ENCODE measurements at places on chromosomes 6 and 20.

DNA sequence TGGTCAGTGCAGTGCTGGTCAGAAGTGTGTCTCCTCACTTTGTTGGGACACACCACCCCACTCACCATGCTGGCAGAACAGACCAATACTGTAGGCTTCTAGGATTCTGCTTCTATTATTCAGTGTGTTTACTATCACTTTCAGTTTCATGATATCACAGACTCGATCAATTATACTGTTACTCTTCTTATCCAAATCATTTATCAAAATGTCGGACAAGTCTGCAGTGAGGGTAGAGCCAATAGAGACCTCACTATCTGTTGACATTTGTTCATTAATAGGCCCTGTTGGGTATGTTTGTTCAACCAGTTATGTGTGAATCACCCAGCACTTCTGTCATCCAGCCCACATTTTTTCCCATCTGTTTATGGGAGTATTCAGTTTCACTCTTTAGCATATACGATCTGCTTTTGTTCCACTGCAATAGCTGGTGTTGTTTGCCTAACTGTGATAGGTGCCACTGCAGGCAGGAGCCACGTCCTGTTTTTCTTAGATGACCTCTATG, 140.1 kb downstream of the NRN1 start:
- peak; percentile 42 for DNase-seq

DNA sequence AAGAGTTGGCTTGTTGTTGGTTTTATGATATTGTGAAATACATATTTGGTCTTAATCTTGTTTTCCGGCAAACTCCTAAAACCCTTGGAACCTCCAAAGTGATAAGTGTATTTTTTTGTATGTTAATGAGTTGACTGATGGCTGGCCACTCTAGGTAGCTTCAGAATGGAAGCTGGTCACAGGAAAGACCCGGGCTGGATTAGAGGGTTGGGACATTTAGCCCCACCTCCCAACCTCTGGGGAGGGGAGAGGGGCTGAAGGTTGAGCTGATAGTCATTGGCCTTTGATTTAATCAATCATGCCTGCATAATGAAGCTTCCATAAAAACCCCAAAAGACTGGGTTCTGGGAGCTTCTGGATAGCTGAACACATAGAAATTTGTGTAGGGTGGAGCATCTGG, 42.7 kb downstream of the SASH1 start:
- DNase-seq: no peak

DNA sequence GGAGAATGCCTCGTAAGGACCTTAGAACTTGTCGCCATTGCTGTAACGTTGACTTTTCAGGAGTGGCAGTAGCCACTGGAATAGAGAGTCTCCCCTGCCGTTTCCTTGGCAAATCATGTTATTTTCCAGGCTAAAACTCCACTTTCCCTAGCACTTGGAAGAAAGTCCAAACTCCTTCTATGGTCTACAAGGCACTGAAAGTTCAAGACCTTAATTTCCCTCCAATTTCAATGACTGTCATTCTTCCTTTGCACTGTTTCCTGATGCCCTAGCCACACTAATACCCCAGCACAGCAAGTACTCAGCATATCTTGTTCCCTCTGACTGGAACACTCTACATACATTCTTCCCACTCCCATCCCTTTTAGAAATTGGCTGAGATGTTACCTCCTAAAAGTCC, 1.8 kb upstream of the TBPL1 start:
- no peak for DNase-seq

DNA sequence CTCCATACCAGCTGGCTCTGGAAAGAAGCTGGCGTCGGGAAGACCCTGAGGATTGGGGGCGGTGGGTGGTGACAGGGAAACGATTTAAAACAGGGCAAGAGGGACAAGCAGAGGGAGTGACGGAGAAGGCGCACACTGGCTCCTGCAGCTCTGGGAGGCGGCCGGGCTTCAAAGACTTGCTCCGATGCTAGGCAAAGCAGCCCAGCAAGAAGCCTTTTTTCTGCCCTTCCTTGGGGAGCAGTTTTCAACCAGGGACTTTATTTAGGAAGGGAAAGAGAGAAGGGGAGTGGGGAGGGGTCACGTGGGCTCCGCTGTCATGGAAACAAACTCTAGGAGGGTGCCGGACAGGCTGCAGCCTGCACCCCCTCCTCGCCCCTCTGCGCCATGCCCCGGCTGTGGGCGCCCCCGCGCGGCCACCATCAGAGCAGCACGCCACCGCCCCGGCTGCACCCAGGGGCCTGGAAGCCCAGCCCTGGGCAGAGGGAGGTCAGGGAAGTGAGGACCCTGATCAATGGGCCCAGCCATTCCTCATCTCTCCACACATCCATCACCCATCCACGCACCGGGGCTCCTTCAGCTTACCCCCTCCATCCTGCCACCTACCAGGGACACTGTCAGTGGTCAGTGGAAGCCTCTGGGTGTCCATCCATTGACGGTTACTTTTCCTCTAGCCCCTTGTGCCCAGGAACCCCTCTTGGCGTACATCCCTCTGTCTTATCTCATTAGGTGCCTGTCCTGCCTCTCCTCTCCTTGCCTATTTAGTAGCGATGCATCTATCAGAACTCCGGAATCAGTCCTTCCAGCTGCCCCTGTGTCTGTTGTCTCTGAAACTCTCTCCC, 66.6 kb upstream of the CCDC167 start:
- DNase-seq: no peak

GRCh38 chr6:11543919-11544518, 6.5 kb downstream of the TMEM170B start:
- no peak for DNase-seq

DNA sequence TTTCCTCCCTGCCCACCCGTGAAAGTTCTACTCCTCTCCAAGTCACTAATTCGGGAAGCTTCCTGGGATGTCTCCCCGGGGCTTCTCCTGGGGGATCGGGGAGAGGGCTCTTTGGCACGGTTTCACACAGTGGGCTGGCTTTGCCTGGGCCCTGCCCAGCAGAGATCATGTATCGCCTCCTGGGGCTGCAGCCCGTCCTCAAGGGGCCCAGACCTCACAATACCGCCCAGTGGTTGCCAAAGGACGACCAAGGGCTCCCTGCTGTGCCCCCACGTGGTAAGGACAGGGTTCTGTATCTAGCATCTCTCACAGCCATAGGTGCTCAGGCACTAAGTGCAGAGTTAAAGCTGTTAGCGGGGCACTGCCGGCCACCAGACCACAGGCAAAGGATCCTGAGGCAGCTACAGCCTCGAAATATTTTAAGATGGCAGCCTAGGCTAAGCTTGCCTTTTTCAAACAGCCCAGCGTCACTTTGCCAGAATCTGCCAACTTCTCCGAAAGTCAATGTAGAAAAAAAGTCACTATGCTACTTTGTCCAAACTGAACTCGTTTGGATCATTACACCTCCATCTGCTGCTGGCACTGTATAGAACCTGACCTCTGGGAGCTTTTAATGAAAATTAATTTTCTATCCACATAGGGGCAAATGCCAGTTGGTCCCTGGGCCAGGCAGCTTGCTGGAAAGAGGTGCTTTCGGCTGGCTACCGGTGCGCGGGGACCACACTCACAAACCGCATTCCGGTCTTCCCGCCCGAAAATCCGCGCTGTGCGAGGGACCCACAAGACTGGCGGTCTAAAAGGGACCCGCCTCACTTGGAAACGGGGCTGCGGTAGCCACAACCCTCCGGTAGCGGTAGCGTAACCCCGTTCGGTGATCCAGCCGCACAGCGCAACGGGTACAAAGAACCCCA, 1.3 kb upstream of the NNAT start:
- DNase-seq: no peak

GRCh38 chr6:28982476-28983266, 22.4 kb downstream of the ZNF311 start:
- DNase-seq: peak; percentile 24

DNA sequence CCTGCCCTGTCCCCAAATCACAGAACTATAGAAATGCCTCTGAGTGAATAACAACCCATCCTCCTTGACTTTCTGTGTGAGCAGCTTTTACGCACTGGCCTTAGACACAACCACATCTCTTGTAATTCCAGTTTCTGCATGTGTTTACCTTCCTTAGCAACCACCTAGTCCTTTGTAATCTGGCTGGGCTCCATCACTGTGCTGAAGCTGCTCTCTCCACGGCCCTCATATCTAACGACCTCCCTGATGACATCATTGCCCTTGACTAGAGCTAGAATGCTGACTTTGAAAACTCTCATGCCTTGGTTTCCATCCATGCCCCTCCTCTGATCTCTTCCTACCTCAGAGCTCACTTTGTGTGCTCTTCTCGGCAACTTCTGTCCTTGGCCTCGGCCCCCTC, 30.5 kb upstream of the GLP1R start:
- no peak for DNase-seq

DNA sequence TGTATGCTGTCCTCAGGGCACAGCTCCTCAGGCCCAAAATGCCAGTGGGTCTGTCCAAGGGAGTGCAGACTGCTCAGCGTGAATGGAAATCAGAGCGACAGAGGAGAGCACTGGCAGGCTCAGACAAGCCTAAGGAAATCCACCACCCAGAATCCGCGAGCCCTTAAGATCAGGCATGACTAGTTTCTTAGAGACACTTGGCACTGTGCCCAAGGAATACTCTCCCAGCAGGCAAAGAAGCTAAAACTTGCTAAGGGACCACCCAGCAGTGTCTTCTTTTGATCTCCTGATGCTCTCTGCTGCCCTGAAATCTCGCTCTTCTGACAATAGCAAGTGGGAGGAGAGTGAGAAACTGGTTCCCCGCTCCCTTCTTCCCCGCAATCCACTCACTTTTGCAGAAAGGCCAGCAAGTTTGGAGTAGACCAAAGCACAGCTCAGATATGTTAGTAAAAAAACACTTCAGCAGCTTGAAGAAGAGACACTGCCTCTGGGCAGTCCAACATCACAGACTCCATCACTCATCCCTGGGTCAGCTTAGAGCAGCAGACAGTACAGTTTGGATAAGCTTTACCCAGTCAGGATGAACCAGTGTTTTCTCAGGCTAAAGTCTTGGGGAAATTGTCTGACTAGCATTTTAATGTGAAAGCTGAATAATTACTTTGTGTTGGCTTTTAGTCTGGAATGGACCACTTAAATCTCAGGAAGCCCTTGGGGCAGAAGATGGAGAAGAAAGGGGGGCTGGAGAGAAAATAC, 32.4 kb downstream of the TRAF3IP2 start:
- no peak for DNase-seq

- DNase-seq: no peak
These were observed 125.0 kb upstream of the MLIP start for GRCh38 chr6:53986165-53986720.

DNA sequence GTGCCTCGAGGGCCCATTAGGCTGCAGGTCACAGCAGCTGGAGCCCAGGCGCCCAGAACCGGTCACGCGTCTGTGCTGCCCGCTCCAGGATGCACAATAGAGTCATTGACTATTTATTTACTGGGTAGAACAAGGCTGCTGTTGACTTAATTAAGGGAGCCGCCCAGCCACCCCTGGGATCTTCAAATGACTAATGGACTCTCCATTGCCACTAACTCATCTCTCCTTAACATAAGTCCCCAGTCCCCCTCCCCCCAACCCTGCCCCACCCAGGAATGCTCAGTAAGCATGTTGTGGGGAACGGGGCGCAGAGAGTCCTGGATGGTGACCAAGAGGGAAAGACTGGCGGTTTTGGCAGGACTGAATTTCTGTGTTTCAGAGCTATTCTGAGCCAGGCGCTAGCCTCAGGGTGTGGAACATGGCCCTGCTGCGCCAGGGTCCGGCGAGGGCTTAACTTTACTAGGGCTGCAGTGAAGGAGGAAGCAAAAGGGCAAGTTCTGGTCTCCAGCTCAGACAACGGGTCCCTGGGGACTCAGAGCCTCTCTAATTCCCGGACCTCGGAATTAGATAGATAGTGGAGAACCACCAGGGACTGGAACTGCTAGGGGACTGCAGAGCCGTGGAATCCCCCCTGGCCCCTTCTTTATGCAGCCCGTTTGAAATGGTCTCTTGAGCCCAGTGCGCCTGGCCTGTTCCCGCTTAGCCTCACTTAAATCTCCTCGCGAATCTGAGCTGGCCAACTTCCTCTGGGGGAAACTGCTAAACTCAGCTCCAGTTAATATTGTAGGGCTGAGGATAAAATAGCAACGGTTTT, 1.5 kb upstream of the GRIK2 start:
- DNase-seq: peak; percentile 37

DNA sequence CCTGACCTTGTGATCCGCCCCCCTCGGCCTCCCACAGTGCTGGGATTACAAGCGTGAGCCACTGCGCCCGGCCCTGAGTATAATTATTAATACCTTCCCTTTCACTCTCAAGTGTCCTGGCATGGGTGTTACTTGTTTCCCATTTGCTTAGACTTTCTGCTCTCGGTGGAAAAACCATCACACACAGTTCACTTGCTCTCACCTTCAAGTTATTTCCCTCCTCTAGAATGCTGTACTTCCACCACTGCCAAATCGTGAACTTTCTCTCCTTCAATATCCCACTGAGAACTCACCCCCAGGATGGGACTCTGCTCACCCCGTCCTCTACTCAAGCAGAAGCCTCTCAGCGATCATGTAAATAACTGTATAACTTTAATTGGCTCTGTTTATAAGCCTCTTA, 4.6 kb upstream of the HIVEP1 start:
- DNase-seq: no peak

DNA sequence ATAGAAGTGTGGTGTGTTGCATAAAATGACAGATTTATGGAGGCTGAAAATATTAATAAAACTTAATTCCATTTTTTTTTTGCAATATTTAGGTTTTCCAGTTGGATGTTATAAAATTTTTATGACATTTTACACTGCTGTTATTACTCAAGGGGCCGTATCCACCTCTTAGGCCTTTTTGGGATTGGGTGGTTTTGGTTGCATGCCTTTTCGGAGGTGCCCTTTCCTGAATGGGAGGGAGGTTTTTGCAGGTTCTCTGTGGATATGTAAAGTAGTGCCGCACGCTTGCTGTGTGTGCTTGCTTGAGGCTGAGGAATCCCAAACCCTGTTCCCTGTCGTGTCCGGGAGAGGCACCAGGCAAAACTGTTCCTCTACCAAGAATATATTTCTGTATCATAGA, 6.8 kb downstream of the ARID1B start:
- no peak for DNase-seq

GRCh38 chr6:124036384-124036783, 232.7 kb downstream of the NKAIN2 start:
- DNase-seq: no peak

DNA sequence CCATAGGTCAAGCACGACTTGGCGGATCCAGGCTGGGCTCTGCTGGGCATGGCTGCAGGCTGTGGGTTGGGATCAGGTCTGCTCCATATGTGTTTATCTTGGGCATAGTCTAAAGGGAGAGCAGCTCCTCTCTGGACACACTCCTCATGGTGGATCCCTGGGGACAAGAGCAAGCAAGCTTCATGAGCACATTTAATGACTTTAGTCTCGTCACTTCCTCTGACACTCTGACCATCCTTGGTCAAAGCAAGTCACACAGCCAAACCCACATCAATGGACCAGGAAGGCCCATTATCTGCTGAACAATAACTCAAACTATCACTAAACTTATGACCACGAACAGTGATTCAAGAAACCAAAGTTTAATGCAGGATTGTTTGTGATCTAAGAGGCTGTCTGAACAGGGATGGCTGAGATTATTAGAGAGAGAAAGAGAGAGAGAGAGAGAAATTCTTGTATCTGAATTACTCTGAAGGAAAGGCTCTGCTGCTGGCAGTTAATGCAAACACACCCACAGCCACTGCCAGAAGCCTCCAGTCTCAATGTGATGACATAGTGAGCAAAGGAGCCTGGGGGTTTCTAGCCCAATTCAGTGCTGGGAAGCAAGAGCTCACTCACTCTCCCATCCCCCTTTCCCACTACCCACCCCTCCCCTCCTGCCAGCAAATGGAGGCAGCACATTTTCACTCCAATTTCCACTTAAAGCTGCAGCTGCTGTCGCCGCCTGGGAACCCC, 490.2 kb upstream of the SULF2 start:
- no peak for DNase-seq

Measured in GM04504 (cell line).